Testis (tissue), 5 donors: ENCODE measurements at places on chromosomes 3 and 15. TPM values are rescaled to one million over a fixed set of nuclear protein-coding genes. Genes with fewer than 3 reads are reported as not detected.

DNA sequence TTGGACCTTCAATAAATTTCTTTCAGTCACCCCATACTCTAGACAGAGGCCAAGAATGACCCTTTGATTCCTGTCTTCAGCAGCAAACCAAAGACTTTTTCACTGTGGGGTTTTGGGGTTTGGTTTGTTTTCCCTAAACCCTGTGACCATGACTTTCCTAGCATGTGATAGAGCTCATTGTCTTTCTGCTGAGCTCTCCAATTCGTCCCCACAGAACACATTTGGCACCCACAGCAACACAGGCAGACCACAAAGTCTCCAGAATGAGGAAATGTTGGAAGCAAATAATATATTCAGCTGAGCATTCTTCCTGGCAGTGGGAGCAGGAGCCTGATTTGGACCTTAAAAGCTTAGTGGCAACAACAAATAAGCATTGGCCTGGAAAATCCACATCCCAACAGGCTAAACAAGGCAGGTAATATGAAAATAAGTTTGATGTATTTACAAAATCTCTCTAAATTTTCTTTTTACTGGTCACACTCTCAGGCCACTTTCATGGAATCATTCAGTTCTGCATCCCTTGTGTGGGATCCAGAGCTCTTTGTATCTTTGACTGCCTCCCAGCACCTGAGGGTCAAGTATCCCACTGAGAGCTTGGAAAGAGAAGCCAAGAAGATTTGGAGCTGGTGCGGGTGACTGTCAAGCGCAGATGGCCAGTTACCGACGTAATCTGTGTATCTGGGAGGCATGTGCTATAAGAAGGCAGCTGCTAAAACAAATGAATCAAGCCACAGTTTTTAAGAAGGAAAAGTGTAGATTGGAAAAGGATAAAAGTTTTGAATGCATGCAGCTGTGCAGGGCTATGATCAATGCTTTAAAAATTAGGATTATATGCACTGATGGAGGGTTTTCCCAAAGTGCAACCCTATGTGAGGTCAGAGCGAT, 36.5 kb upstream of the CPB1 start:
- H3K4me1 ChIP-seq: no peaks in the 10 kb centered on the region
- no peaks in the 10 kb centered on the region for H3K27me3 ChIP-seq
- no peaks in the 10 kb centered on the region for H3K36me3 ChIP-seq

DNA sequence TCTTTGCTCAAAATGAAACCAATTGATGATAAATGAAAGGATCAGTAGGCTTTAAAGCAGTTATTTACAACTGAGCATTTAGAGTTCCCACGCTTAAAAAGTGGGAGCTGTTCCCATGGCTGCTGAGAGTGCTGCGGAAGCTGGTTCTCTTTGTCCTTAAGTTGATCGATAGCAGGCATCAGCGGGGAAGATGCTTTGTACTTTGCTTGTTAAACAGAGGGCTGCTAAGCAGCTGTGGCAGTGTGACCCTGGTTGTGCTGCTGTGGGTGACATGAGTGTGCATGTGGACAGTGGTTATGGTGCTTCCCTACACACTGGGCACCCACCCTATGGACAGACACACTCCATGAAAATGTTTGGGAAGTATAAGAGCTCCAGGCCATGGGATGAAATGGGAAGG, 96.3 kb downstream of the PTPRG start:
- H3K27me3 ChIP-seq: no peaks in the 10 kb centered on the region
- DNase-seq: no peak
- H3K4me3 ChIP-seq: no peak overlapping the region

Gene SNAP23
- total RNA-seq: 99.4 TPM

DNA sequence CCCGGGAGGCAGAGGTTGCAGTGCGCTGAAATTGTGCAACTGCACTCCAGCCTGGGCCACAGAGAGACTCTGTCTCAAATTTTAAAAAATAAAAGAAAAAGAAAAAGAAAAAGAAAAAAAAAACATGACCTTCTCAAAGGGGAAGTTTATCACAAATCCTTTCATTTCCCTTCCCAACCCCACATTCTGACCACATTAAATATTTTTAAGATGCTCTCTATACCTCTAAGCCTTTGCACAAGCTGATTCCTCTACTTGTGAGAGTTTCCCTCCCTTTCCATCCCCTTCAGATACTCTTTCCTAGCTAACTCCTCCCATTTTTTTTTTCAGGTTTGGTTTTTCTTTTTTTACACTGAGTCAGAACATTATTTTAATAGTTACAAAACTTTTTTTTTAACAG, 4.0 kb downstream of the HIGD1A start:
- no peaks in the 10 kb centered on the region for H3K27me3 ChIP-seq
- H3K4me1 ChIP-seq: peaks cover 14% of the 10 kb centered on the region
- no peaks in the 10 kb centered on the region for H3K36me3 ChIP-seq
- DNase-seq: no peak
- H3K27ac ChIP-seq: no peak overlapping the region
- H3K4me3 ChIP-seq: no peak overlapping the region

GRCh38 chr3:177811112-177811511, 613.8 kb upstream of the TBL1XR1 start:
- H3K4me3 ChIP-seq: no peak overlapping the region
- no peaks in the 10 kb centered on the region for H3K27me3 ChIP-seq
- H3K36me3 ChIP-seq: no peaks in the 10 kb centered on the region
- no peaks in the 10 kb centered on the region for H3K4me1 ChIP-seq
